D341Med (cell line): ENCODE measurements at places on chromosomes 3 and 15.
A peak's percentile ranks its signal among the peaks of the same experiment; 100 is the strongest.

- DNase-seq = no peak
These were observed 60.1 kb downstream of the IQSEC1 start for GRCh38 chr3:13013151-13013561.

GRCh38 chr3:20914310-20914709 lies 728.3 kb upstream of the SGO1 start:
- DNase-seq = no peak

GRCh38 chr15:93146601-93147000 lies 57.6 kb upstream of the RGMA start:
- no peak for DNase-seq

DNA sequence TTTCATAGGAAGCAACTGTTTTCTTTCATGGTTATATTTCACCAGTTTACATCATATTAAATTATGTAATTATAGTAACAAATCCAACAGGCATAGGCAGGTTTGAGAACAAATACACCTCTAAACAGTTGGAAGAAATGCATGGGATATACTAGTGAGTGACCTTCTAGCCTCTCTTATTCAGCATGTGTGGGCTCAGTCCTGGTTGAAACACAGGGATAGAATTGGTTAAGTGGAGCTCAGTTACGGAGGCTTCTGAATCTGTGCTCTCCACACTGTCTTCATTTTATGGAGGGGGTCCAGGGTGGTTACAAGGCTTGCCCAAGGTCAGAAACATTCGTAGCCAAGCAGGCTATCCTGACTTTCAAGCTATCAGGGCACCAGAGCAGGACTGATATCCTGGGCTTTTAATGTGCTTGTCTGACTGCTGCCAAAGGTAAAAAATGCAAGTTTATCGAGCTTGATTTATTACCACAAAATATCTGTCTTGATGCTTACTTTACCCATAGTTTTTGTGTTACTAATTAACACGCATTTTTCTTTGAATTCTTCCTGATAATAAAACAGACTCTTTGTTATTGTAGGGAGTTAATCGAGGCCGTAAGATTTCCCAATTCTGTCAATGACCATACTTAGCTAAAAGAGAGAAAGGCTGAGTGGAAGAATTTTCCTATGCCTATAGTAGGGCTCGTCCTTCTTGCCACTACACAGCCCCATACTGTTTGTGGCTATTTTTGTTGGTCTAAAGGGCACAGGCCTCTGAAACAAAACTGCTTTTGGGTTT lies 89.6 kb downstream of the FILIP1L start:
- DNase-seq = no peak

DNA sequence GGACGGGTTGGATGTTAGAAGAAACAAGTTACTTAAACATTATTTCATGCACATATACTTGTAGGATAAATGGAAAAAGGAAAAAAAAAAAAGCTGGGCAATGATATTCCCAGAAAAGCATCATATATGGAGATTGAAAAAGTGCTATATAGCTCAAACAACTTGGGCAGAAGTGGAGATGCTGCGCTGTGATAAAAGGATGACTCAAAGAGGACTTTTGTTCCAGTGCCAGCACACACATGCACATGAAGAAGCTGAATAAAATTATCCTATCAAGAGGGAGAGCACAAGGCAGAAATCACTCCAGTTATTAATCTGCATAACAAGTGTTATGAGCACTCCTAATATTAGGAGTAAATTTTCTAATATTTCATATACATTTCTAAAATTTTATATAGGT lies 30.9 kb downstream of the FRMD4B start:
- no peak for DNase-seq

GRCh38 chr3:59886790-59887189 lies 837.0 kb upstream of the CFAP20DC start:
- DNase-seq = no peak

- no peak for DNase-seq
These were observed 1.1 kb downstream of the IQCF6 start for GRCh38 chr3:51777985-51778384.

GRCh38 chr3:125115640-125116039 lies 59.8 kb upstream of the HEG1 start:
- DNase-seq = no peak

DNA sequence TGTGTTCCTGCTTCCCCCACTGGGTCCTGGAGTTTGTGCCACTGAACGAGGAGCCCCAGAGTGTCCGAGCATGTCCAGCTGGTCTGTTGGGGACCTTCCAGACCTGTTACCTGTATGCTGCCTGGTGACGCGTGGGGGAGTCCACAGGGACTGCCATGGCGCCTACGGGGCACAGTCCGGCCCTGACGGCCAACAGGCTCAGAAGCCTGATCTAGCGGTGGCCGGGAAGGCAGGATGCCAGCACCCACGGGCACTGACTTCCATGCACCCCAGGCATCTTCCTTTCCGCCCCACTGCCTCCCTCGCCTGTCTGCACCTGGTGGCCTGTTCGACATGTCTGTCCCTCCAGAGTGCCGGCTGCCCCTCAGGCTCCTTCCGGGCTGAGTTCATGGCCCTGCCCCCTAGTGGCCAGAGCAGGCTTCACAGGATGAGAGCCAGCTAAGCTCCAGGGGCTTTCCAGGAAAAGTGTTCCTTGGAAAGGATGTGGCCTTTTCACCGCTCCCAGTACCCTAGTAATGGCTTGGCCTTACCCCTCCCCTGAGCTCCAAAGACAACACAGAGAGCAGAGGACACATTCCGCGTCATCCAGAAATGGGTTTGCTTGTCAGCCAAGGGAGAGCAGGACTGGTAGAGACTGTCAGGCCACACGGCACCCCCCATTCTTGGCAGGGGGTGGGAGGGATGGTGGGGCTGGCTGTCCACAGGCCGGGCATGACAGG lies 35.7 kb downstream of the NGRN start:
- DNase-seq = peak; percentile 69

DNA sequence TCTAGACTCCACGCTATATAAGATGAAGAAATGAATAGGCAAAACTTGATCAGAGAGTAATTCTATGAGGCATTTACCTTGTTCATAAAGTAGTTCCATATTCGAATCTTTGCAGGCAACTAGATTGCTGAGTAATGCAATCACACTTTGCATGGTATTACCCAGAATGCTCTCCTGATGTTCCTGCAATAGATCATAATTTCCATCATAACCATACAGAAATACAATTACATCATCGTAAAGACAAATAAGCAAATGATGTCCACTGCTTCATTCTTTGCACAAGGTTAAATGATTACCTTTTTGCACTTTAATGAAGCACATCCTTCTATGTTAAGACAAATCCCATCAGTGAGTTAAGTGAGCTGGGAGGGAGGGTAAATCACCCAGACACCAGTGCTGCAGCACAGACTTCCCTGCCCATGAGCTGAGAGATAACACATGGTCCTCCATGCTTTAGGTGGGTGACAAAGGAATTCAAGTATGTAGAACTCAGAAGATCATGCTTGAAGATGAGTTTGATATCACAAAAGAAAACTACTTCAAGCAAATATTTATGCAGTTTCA lies 366.7 kb downstream of the CTNNB1 start:
- no peak for DNase-seq

DNA sequence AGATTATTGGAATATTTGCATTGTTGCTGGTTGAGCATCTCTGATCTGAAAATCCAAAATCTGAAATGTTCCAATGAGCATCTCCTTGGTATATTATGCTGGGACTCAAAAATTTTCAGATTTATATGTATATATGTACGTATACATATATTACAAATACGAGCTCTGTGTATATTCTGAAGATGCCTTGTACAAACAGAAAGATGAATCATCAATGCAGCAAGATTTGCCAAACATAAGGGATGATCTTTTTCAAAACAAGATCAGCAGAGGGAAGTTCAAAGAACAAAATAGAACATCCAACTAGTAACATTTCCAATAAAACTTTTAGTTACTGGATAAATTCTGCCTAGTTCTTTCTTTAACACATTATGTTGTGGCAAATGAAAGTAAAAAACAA lies 42.5 kb downstream of the HERC1 start:
- no peak for DNase-seq

DNA sequence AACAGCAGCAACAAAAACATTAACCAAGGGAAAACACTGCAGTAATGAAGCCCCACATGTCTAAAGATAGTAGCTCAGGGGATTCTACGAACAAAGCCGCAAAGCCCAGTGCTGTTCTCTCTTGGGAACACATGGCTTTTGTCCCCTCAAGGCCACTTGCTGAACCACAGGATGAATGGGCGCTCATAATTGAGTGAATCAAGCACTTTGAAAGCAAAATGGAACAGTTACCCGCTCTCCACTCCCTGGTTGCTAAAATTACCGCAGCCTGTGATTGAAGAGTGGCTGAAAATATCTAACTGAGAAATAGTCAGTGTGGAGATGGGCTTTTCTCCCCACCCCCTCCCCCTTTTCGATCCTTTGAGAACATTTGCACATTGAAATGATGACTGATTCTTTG lies 39.6 kb downstream of the RASGRF1 start:
- DNase-seq = no peak

GRCh38 chr3:32147933-32148332 lies 41.5 kb downstream of the GPD1L start:
- no peak for DNase-seq

DNA sequence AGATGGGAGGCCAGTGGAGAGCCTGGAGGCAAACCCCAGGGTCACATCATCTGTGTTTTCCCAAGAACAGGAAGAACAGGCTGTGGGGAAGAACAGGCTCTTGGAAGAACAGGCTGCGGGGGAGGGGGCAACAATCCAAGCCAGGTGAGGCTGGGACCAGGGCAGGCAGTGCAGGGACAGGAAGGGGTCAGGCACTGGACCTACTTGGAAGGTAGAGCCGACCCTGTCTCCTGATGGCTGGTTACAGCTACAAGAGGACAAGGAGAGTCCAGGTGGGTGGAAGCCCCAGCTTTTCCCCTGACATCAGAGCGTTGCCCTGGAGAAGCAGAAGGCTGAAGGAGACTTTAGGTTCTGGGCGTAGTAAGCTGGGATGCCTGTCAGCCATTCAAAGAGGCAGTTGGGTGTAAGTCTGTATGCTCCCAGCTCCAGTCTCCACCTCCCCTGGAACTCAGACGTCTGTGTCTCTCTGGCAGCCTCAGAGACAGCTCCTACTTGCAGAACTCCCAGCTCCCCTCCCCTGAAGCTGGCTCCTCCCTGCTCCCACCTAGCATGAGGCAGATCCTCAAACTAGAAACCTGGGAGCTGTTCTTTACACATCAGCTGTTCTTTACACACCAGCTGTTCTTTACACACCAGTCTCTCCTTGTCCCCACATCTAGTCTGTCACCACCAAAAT lies 130.9 kb downstream of the DNAJB8 start:
- DNase-seq = no peak

DNA sequence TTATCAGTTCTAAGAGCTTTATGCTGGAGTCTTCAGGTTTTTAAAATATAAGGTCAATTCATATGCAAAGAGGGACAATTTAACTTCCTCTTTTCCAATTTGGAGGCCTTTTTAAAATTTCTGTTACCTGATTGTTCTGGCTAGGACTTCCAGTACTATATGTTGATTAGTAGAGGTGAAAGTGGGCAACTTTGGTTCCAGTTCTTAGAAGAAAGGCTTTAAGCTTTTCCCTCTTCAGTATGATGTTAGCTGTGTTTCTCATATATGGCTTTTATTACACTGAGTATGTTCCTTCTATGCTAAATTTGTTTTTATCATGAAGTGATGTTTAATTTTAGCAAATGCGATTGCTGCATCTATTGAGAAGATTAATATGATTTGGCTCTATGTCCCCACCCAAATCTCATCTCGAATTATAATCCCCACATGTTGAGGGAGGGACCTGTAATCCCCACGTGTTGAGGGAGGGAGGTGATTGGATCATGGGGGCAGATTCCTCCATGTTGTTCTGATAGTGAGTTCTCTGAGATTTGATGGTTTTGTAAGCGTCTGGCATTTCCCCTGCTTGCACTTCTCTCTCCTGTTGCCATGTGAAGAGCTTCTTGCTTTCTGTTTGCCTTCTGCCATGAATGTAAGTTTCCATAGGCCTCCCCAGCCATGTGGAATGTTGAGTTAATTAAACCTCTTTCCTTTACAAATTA lies 33.8 kb downstream of the FAIM start:
- DNase-seq = no peak

DNA sequence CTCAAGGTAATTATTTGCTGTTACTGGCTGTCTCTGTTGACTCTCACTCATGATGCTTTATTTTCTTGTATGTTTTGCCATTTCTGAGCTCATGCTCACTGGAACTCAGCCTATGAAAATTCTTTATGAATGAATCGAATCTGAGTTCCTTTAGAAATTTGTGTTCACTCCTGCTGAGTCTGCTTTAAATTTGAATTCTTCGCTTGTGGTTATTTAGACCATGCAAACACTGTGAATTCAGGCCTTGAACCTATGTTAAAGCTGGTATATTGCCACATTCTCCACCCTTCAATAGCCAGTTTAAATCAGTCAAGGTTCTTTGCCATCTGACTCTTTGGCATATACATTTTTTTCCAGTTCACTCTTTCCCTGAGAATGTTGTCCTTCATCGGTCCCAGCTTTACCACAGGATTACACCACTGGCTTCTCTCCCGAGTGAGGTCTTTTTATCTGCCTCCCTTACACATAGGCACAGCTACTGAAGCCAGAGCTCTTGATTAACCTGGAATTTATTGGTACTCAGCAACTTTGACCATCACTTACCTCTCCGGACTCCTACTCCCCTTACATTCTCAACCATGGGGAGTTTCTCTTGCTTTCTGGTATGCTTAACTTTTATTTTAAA lies 400.6 kb downstream of the VPS13C start:
- DNase-seq = no peak

GRCh38 chr15:29065571-29065970 lies 179.8 kb downstream of the APBA2 start:
- no peak for DNase-seq

GRCh38 chr15:60213377-60214000 lies 184.3 kb downstream of the ANXA2 start:
- no peak for DNase-seq

DNA sequence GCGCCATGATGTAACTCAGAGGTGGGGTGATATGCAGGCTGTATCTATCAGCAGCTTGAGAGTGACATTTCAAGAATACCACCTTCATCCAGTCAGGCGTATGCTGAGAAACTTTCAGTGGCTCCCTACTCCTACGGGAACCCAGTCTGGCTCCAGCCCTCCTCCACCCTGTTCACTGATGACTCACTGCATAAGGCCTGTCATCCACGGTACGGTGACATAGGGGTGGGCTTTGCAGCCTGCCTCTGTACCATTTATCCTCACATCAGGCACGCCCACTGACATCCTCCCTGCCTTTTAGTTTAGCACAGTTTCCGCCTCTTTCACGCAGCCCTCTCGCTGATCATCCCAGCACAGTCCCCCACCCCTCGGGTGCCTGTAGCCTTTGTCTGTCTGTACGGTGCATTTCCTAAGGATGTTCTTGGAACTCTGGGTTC lies 11.7 kb downstream of the PXYLP1 start:
- DNase-seq = peak; percentile 24

DNA sequence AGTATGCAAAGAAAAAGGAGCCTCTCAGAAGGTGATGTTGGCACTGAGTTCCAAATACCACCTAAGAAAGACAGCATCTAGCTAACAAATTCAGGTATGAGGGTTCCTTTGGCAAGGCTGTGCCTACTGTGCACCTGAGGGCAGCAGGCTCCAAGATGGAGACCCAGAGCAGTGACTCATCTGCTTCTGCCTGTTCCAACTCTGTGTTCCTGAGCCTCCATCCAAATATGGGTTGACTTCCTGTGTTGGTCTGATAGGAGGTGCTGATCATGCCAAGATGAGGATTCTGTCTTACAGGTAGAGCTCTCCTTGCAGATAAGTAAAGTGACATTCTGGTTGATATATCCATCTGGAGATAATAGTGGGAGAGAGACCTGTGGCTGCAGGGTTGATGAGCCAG lies 26.0 kb downstream of the SV2B start:
- no peak for DNase-seq
